ENCODE measurements at places on chromosomes 7 and 10.
A peak's percentile ranks its signal among the peaks of the same experiment; 100 is the strongest.

GRCh38 chr10:109962247-109962646, 38.9 kb upstream of the XPNPEP1 start:
- no peaks in the 10 kb centered on the region for H3K27me3 ChIP-seq
- no peak for DNase-seq
- H3K4me1 ChIP-seq, result no peaks in the 10 kb centered on the region
- H3K27ac ChIP-seq, result peak overlapping the region; percentile 65
- H3K36me3 ChIP-seq, result no peaks in the 10 kb centered on the region

DNA sequence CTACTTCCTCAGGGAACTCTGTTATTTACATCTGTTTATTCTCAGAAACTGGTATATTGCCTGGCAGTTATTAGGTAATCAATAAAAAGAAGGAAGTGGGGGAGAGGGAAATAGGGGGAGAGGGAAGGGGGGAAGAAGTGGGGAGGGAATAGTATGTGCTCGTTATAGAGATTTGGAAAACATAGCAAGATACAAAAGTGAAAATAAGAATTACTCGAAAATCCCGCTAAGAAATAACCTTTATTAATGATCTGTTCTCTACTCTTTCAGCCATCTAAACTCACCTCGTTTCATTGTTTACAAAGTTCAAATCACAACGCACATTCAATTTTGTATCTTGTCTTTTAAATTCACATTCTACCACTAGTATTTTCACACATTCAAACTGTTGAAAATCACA, 63.0 kb upstream of the CDCA7L start:
- H3K27me3 ChIP-seq, result no peaks in the 10 kb centered on the region
- DNase-seq, result no peak
- no peaks in the 10 kb centered on the region for H3K4me1 ChIP-seq
- H3K36me3 ChIP-seq, result no peaks in the 10 kb centered on the region
- H3K27ac ChIP-seq, result no peak overlapping the region

DNA sequence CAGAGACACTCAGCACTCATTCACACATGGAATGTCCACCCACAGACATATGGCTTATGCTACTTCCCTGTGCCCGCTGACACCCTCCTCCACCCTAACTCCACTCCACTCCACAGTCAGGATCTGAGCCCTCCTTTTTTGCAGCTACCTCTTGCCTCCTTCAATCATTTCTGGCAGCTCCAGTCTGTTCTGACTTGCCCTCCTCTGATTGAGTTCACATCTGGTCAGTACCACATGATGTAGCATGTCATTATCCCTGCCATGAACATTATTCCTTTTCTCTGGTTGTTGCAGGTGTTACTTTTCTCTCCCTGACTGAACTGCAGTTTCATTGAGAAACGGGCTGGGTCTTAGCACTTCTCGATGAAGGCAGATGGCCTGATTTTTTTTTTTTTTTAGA, 130.1 kb upstream of the EGR2 start:
- no peak overlapping the region for H3K4me3 ChIP-seq
- no peak for DNase-seq
- H3K27me3 ChIP-seq, result no peaks in the 10 kb centered on the region
- H3K4me1 ChIP-seq, result no peaks in the 10 kb centered on the region
- no peak overlapping the region for H3K27ac ChIP-seq

DNA sequence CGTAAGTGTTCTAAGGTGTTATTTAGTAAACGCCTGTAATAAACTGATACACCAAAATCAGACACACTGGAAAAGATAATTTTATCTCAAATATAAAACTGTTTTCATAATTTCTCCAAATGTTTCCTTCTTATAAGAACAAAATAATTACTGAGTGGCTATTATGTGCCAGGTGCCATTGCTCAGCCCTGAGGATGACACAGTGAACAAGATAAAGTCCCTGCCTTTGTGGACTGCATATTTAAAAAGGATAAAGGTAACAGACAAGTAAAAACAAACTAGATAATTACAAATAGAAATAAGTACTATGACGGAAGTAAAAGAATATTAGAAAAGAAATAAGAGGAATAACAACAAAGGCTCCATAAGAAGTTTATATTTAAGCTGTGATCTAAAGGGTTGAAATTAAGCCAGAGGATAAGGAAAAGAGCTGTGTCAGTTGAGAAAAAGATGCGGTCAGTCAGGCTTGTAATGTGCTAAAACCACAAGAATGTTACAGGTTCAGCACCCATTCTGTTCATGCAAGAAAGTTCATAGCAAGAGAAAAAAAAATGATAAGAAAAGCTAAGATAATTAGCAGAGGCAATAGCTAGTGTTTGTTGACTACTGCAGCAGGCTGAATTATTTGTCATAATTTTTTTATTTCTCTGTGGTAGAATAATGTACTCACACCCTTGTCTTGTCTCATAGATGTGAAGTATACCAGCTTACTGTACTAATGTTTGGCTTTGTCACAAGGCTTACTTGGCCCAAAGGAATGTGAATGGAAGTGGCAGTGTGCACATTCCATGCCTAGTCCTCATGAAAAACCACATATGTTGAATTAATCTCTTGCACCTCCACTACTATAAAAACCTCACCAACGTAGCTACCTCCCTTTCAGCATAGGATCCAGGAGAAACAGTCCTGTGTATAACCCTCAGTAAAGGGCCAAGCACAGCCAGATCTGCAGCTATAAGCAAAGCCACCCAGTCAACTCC, 75.1 kb downstream of the CRPPA start:
- no peaks in the 10 kb centered on the region for H3K27me3 ChIP-seq
- no peak for DNase-seq
- no peak overlapping the region for H3K27ac ChIP-seq
- no peak overlapping the region for H3K4me3 ChIP-seq

DNA sequence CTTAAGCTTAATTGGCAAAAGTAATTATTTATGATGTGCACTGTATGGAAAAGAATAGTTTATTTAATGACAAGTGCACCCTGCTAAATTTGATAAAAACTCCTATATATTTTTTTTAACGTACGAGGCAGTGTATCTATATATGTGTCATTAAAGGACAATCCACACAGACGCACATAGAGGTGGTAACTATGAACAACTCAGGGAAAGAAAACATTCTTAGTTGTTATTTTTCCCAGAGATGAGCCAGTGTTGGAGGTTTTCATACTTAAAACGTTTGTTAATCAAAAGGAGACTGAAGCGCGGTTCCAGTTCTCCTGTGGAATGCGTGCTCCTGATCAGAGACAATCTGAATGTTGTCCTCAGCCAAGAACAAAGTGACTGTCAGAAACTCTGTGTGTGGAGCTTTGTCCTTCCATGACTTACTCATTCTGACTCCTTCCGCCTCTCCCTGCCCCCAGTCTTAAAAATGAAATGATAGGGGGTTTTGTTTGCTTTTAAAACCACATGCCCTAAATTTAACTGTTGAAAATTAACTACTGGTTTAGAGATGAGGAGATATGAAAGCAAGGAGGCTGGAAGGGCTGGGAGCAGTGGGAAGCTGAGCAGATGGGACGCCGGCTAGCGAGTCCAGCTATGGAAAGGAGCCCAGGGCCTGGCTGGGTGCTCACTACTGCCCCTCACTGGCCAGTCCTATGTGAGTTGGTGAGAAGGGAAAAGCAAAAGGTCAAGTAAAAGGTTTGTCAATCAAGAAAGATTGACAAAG, 99.6 kb downstream of the SVIL start:
- no peak overlapping the region for H3K4me3 ChIP-seq
- peaks cover 5% of the 10 kb centered on the region for H3K4me1 ChIP-seq
- no peaks in the 10 kb centered on the region for H3K27me3 ChIP-seq
- DNase-seq, result no peak
- peak overlapping the region; percentile 82 for H3K27ac ChIP-seq
- no peaks in the 10 kb centered on the region for H3K36me3 ChIP-seq

- no peak overlapping the region for H3K4me3 ChIP-seq
- no peaks in the 10 kb centered on the region for H3K27me3 ChIP-seq
- H3K4me1 ChIP-seq, result no peaks in the 10 kb centered on the region
- no peak overlapping the region for H3K27ac ChIP-seq
- DNase-seq, result no peak
These were observed 589.0 kb downstream of the NXPH1 start for GRCh38 chr7:9022456-9022855.

DNA sequence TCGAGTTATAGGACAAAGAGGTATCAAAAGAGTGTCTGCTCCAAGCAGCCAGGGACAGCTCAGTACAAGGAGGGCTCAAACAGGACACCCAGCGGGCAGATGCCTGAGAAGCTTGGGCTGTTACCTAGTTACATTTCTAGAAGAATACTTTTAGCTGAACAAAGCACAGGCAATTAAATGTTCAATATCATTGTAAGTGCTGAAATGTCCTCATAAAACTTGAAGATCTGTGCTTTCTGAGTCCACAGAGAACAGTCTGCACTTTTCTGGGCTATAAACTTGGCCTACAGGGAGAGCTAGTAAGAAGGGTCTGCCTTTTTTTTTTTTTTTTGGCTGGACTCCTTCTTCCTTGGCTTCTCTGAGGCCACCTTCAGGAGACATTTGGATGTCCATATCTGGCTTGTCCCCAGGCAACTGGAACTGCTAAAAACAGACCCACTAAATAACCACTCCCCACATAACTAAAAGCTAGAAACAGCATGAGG, 123.2 kb downstream of the SLC16A9 start:
- no peak overlapping the region for H3K27ac ChIP-seq
- no peaks in the 10 kb centered on the region for H3K27me3 ChIP-seq
- H3K4me3 ChIP-seq, result no peak overlapping the region
- DNase-seq, result no peak
- H3K36me3 ChIP-seq, result no peaks in the 10 kb centered on the region
- H3K4me1 ChIP-seq, result no peaks in the 10 kb centered on the region

GRCh38 chr10:104067525-104067924, 18.2 kb downstream of the COL17A1 start:
- H3K36me3 ChIP-seq, result no peaks in the 10 kb centered on the region
- H3K27me3 ChIP-seq, result no peaks in the 10 kb centered on the region
- DNase-seq, result no peak
- H3K4me3 ChIP-seq, result no peak overlapping the region

Measured in breast epithelium (tissue), 4 donors.